Esophagus squamous epithelium (tissue), 5 donors: ENCODE measurements at places on chromosomes 11 and 22. TPM values are rescaled to one million over a fixed set of nuclear protein-coding genes. Genes with fewer than 3 reads are reported as not detected.

Gene LINC01488
- total RNA-seq: not detected

Gene ARHGAP20
- total RNA-seq: 3.3 TPM

Gene ARHGAP42
- total RNA-seq: 6.4 TPM

Gene PIWIL4
- 3.0 TPM for total RNA-seq

Gene MAPK8IP2
- 2.2 TPM for total RNA-seq

Gene TSSK2
- total RNA-seq: not detected

DNA sequence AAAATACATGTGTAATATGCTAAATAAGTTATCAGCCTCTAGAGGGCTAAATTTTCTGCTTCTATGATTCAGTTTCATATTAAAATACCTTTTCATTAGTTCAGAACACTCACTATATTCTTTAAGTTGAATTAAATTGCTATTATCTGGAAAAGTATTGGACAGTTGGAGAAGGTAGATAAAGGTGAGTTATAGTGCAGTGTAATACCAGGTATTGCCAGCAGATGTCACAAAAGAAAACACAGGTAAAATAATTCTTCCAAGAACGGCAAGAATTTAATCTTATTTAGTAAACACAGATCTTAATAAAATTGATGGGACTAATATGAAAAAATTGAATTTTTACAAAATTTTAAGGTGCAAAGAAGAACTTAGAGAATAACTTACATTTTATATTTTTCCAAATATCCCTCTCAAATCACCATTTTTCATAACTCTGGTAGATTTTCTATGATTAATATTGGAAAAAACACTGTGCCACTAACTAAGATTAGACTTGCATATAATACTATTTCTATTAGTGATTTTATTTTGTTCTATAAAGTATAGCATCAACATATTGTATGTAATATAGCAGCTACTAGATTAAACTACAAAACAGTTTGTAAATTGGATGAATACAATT is 1.7 kb upstream of the LRRC4C start:
- no peaks in the 10 kb centered on the region for H3K4me1 ChIP-seq
- DNase-seq: no peak
- no peaks in the 10 kb centered on the region for H3K36me3 ChIP-seq
- no peak overlapping the region for H3K4me3 ChIP-seq
- H3K27me3 ChIP-seq: peaks cover 34% of the 10 kb centered on the region
- H3K27ac ChIP-seq: no peak overlapping the region

GRCh38 chr11:102957953-102958352 is 2.4 kb upstream of the MMP13 start:
- H3K27me3 ChIP-seq: no peaks in the 10 kb centered on the region
- no peak for DNase-seq
- H3K27ac ChIP-seq: no peak overlapping the region

- no peak for DNase-seq
- no peak overlapping the region for H3K27ac ChIP-seq
- H3K4me1 ChIP-seq: no peaks in the 10 kb centered on the region
- H3K36me3 ChIP-seq: no peaks in the 10 kb centered on the region
- no peak overlapping the region for H3K4me3 ChIP-seq
These were observed 176.1 kb upstream of the NCAM1 start for GRCh38 chr11:112785149-112785548.

- H3K27me3 ChIP-seq: no peaks in the 10 kb centered on the region
- no peak for DNase-seq
- no peaks in the 10 kb centered on the region for H3K36me3 ChIP-seq
- peak overlapping the region; percentile 84 for H3K27ac ChIP-seq
- H3K4me3 ChIP-seq: no peak overlapping the region
These were observed 36.9 kb upstream of the LINC01488 start for GRCh38 chr11:69444381-69445130.

GRCh38 chr11:14418801-14419417 is 59.9 kb upstream of the RRAS2 start:
- peaks cover 32% of the 10 kb centered on the region for H3K4me1 ChIP-seq
- H3K27me3 ChIP-seq: no peaks in the 10 kb centered on the region
- H3K36me3 ChIP-seq: no peaks in the 10 kb centered on the region
- no peak overlapping the region for H3K27ac ChIP-seq
- H3K4me3 ChIP-seq: no peak overlapping the region

DNA sequence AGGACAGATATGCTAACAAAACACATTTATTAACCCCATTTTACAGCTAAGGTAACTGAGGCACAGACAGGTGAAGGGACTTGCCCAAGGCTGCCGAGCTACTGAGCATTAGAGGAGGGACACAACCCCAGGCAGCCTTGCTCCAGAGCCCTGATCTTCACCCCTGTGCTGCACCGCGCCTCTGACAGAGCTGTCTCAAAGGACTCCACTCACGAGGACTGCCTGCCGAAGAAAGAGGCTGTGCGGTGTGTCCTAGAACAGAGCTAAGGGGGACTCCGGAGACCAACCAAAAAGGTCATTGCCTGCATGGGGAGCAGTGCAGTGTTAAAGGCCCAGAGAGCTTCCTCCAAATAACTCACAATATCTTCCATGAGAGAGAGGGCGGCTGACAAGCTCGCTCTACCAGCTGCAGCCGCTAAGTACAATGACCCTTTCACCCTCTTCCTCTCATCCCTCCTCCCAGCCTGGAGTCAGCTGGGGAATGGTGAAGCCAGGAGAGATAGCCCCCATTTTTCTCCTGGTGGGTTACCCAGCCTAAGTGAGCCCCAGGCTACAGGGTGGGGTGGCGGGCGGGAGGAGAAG is 119.2 kb downstream of the DSCAML1 start:
- DNase-seq: no peak
- no peak overlapping the region for H3K27ac ChIP-seq
- no peak overlapping the region for H3K4me3 ChIP-seq
- no peaks in the 10 kb centered on the region for H3K4me1 ChIP-seq

DNA sequence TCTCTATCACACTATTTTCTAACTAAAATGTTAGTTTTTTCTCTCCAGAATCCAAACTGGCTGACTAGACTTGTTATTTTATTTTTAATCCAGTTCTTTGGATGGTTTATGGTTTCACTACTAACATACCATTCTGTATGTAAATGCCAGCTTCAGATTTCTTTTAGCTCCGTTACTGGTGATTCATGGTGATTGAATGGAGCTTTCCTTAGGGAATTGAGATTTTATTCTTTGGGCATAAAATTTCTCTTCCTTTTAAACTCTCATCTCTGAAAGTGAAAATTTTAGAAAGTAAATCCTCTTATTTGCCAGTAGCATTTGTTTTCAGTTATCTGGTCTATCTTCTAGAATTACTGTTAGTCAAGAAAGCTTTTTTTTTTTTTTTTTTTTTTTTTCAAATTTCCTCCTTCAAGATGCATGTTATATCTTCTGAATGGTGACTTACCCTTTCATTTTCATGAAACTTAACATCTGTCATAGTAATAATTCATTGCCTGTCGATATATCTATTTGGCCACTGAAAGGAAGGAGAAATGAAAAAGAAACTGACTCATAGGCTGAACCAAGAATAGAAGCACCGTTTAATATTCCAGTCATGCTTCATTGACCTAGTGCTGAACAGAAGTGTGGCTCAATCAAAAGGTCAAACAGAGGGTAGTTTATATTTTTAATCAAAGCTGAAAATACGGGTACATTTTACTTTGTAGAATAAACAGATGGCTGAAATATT is 6.4 kb downstream of the ENDOD1 start:
- DNase-seq: no peak
- no peak overlapping the region for H3K27ac ChIP-seq
- H3K36me3 ChIP-seq: no peaks in the 10 kb centered on the region
- no peaks in the 10 kb centered on the region for H3K27me3 ChIP-seq
- no peak overlapping the region for H3K4me3 ChIP-seq

GRCh38 chr11:9754010-9754471 is 90.2 kb downstream of the SWAP70 start:
- no peaks in the 10 kb centered on the region for H3K36me3 ChIP-seq
- no peak overlapping the region for H3K4me3 ChIP-seq
- H3K27me3 ChIP-seq: no peaks in the 10 kb centered on the region
- peak overlapping the region; percentile 94 for H3K27ac ChIP-seq

DNA sequence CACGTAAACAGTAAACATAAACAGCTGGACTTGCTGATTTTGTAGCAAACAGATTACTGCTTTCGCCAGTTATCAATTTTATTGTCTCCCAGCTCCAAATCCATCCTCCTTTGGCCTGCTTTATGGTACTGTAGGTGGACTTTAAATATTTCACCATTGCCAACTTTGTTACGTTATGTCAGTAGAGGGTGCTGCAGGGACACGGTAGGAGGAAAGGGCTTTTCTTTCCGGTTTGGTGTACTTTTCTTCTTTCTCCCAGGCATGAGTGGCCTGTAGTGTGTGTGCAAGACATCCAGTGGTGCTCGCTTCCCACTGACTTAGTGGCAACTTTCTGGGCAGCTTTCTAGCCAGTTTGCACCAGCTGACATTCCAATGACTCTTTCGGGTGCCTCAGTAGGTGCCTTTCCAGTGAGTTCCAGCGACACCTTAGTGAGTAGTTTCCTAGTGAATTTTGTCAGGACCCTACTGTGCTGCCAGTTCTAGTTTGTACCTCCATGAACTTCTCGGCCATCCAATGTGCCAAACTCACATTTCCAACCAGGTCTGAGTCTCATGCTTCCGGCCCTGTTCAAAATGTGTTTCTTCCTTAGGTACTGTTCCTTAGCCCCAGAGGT is 267.6 kb upstream of the TENM4 start:
- H3K36me3 ChIP-seq: no peaks in the 10 kb centered on the region
- no peak overlapping the region for H3K27ac ChIP-seq
- no peaks in the 10 kb centered on the region for H3K4me1 ChIP-seq
- no peak for DNase-seq
- no peak overlapping the region for H3K4me3 ChIP-seq

GRCh38 chr22:46848197-46848596 is 85.7 kb downstream of the TBC1D22A start:
- peaks cover 6% of the 10 kb centered on the region for H3K4me1 ChIP-seq
- no peak overlapping the region for H3K27ac ChIP-seq
- H3K36me3 ChIP-seq: no peaks in the 10 kb centered on the region
- no peaks in the 10 kb centered on the region for H3K27me3 ChIP-seq
- no peak for DNase-seq
- no peak overlapping the region for H3K4me3 ChIP-seq

GRCh38 chr11:86938900-86939880 is 16.0 kb downstream of the FZD4 start:
- H3K4me3 ChIP-seq: no peak overlapping the region
- H3K4me1 ChIP-seq: peaks cover 15% of the 10 kb centered on the region
- H3K27ac ChIP-seq: peak overlapping the region; percentile 78
- no peaks in the 10 kb centered on the region for H3K27me3 ChIP-seq

GRCh38 chr11:58900479-58901420 is 38.5 kb upstream of the GLYATL1 start:
- no peak for DNase-seq
- H3K36me3 ChIP-seq: no peaks in the 10 kb centered on the region
- H3K4me1 ChIP-seq: no peaks in the 10 kb centered on the region
- H3K27ac ChIP-seq: no peak overlapping the region

DNA sequence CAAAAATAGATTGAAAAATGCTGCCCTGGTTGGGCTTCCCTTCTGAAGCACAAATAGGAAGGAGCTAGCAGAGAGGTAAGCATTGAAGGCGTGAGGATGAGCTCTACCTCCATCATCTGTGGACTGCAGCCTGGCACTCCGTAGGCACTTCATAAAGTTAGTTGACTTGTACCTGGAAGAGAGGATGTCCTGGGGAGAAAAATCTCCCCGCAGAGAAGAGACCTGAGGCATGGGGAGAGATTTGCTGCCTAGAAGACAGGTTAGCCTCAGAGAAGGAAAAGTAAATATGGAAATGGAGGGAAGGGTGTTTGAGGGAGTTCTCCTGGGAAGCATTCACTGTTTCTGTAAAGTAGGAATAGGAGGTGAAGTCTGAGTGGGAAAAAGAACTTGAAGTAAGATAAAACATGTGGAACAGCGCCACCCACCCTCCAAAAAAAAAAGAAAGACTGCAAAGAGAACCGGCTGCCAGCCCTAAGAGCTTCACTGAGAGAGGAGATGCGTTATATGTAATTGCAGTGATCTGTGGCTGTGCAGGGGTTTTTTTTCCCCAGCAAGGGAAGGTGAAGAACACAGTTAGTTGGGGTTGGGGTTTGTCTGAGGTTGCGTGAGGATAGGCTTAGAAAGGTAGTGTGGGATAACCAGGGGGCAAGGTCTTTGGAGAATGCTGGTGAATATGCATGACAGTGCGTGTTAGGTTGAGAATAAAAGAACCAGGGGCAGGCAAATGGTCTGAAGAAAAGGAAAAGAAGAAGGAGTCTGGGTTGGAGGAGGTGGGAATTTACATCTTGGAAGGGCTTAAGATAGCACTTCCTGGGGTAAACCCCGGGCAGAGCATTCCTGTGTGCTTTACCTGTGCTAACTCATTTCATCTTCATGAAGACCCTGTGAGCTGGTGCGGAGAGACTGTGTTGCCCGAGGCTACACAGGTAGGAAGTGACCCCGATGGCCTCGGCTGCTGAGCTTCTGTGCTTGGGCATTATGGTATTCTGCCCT is 16.0 kb downstream of the TNRC6B start:
- H3K27me3 ChIP-seq: no peaks in the 10 kb centered on the region
- no peaks in the 10 kb centered on the region for H3K36me3 ChIP-seq
- no peak for DNase-seq
- H3K27ac ChIP-seq: no peak overlapping the region
- peaks cover 73% of the 10 kb centered on the region for H3K4me1 ChIP-seq

GRCh38 chr11:44577231-44577830 is 11.9 kb downstream of the CD82 start:
- H3K4me3 ChIP-seq: no peak overlapping the region
- no peak for DNase-seq
- H3K27ac ChIP-seq: peak overlapping the region; percentile 87

- H3K27ac ChIP-seq: no peak overlapping the region
- DNase-seq: no peak
- no peak overlapping the region for H3K4me3 ChIP-seq
- H3K36me3 ChIP-seq: no peaks in the 10 kb centered on the region
- no peaks in the 10 kb centered on the region for H3K4me1 ChIP-seq
- H3K27me3 ChIP-seq: no peaks in the 10 kb centered on the region
These were observed 242.0 kb downstream of the DDX10 start for GRCh38 chr11:108906826-108907225.

- no peaks in the 10 kb centered on the region for H3K27me3 ChIP-seq
- H3K27ac ChIP-seq: peak overlapping the region; percentile 46
- no peak for DNase-seq
These were observed 122.2 kb downstream of the DDX10 start for GRCh38 chr11:108787105-108787504.

DNA sequence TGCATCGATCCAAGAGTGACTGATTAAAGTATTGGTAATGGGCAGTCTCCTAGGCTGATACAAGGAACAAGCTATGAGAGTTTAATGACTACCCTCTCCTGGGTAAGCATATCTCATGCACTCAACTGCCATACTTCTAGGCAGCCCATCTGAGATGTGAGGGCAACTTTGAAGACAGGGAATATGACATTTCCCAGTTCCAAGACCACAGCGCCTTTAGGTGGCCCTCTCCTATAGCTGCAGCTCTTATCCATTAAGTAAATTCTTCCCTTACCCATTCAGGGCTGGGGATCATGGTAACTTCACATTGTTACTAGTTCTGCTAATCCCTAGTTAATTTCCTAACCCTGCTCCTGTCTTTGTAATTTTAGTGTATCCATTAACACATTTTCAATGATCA is 157.3 kb upstream of the CTSC start:
- no peaks in the 10 kb centered on the region for H3K27me3 ChIP-seq
- no peak overlapping the region for H3K27ac ChIP-seq
- H3K4me3 ChIP-seq: no peak overlapping the region
- no peak for DNase-seq
